Substantia nigra (tissue), 51 donors: ENCODE measurements at places on chromosomes 7 and 10.
A peak's percentile ranks its signal among the peaks of the same experiment; 100 is the strongest.

DNA sequence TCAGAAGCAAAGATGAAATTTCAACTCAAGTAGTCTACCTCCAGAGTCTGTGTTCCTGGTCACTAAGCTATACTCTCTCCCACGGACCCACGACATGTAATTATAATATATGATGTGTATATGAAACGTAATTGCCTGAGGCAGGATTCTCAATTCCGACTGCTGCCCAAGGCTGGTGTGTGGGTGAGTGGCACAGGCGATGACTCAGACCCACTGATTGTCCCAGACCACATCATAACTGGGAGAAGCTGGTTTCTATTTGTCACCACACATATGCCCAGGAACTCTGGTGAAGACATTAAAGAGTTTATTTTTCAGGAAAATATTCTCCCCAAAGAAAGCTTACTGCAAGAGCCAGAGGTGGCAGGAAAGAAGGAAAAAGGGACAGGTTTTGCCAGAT is 219.3 kb downstream of the JAZF1 start:
- DNase-seq, result no peak

GRCh38 chr7:131471250-131472004 is 85.0 kb downstream of the PODXL start:
- no peak for DNase-seq

DNA sequence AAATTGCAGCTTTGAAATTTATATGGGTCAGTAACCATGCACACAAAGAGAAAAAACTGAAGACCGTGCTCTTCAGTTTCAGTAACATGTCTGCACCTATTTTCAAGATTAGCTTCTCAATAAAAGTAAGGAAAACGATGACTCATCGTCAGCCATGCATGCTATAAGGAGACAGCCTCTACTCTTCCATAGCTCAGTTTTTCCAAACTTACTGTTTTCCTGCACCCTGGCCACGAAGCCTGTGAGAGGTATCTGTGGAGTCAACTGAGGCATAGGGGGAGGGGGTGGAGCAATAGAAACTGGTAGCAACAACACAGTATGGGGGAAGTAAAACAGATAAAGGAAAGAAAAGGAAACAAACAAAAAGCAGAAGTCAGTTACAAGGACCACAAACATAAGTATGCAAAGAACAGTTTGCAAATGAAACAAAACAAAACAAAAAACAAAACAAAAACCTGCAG is 58.0 kb downstream of the PDSS1 start:
- DNase-seq, result no peak

DNA sequence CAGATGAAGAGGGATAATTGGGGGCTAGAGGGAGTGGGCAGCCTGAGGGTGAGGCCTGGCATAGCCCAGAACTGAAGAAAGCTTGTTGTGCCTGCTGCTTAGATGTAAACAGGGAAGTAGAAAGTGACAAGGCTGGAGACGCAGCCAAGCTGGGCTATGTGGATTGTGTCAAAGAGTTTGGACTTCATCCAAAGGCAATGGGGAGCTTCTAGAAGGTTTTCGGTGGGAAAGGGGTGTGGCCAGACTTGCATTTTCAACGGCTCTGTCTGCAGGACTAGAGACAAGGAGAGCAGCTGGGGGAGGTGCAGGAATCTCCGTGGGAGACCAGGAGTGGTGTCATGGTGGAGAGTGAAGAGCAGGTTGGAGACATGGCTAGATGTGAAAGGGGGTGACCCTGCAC is 48.8 kb downstream of the GOLGA7B start:
- no peak for DNase-seq

GRCh38 chr10:129725011-129725410 is 239.1 kb downstream of the EBF3 start:
- no peak for DNase-seq

GRCh38 chr10:80187465-80188409 is 17.6 kb downstream of the ANXA11 start:
- no peak for DNase-seq

DNA sequence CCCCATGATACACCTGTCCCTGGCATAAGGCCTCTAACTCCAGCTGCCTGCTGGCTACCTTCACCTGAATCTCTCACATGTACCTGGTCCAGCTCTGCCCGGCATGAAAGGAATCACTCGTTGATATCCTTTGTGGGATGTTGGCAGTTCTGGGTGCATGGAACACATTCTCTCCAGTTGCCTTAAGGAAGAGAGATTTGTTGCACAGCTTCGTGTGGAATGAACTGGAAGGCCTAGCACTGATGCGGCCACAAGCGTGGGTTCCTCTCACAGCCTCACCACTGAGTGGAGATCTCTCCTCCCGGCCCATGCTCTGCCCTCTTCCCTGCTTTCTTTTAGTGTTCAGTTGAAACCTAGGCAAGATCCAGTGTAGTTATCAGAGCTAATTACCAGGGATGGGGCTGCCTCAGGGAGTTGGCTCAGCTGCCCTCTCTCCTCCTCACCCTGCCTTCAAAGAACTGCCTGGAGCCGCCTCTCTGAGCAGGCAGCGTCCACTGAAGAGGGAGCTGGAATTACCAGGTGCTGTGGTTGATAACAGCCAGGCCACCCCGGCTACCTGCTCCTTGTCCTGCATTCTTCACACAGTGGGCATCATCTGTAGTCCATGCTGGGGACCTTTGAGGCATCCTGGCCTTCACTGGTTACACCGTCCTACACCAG is 194.3 kb downstream of the CCDC3 start:
- no peak for DNase-seq

DNA sequence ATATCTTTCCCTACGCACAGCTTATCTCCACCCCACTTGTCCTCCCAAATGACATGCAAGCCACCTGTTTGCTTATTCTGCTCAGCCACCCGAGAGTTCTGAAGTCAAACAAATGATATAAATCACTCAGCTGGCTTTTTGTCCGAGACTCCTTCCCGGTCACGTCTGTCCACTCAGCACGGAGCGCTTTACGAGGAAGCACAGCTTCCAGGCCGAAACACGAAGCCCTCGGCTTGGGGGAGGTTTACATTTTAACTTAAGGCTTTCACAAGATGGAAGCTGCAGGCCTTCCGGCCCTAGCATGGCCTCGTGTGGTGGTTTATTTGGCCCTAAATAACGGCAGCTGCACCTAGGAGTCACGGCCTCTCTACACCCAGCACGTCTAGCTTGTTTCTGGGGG is 60.1 kb upstream of the GNA12 start:
- no peak for DNase-seq

DNA sequence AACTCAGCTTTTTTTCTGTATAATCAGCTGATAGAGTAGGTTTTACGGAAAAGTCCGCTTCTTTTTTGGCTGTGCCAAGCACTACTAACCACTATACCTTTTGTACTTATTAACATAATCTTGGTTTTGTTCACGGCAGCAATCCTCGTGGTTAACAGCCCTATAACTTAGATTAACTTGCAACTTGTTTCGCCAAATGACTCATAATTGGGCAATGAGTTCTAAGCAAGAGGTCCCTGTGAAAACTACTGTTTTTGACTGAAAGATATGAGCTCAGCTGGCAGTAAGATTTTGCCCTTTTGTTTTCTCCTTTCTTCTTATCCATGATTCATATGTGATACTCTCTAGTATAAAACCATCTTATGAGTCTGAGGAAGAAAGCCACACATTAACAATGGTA is 345.0 kb upstream of the PCDH15 start:
- DNase-seq, result no peak

DNA sequence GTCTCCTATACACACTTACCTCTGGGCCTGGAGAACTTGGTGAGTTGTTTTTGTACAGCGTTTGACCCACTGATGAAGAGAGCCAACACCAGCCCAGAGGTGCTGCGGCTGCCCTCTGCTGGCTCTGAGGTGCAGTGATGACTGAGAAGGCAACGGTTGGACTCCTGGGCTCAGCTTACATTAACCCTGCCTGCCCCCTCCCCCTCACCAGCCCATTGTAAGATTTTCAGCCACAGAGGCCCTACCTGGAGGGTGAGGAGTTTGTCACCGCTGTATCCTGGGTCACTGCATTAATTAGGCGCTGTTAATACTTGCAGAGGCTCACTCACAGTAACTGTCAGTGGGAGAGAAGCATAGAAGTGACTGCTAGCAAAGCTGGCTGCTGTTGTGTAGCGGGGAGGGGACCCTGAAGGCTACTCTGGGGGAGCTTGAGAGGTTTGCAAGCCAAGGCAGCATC is 19.0 kb upstream of the ANKRD2 start:
- peak; percentile 69 for DNase-seq

- DNase-seq, result no peak
These were observed 1.1 kb downstream of the PALS2 start for GRCh38 chr7:24574386-24574785.

DNA sequence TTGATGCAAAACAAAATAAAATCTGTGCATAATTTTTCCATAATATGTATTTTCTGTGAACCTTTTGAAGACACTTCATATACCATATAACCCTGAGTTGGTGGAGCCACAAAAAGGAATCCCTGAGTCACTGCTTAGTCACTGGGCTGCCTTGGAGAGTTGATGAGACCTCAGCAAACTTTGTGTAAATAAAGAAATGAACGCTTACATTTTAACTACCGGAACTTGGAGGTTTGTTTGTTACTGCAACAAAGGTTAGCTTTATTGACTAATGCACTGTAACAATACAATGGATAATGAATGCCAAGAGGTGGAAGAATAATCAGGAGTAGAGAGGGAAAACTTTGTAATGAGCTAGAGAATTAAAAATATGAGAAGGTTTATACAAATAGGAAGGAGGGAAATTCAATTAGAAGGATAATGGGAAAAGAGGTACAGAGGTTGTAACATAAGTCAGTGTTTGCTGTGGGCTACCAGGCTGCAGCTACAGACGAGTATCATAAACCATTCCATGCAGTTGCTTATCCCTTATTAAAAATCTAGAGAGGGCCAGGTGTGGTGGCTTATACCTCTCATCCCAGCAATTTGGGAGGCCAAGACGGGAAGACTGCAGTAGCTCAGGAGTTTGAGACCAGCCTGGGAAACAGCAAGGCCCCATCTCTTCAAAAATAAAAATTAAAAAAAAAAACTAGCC is 1042.1 kb downstream of the TYW1 start:
- no peak for DNase-seq

DNA sequence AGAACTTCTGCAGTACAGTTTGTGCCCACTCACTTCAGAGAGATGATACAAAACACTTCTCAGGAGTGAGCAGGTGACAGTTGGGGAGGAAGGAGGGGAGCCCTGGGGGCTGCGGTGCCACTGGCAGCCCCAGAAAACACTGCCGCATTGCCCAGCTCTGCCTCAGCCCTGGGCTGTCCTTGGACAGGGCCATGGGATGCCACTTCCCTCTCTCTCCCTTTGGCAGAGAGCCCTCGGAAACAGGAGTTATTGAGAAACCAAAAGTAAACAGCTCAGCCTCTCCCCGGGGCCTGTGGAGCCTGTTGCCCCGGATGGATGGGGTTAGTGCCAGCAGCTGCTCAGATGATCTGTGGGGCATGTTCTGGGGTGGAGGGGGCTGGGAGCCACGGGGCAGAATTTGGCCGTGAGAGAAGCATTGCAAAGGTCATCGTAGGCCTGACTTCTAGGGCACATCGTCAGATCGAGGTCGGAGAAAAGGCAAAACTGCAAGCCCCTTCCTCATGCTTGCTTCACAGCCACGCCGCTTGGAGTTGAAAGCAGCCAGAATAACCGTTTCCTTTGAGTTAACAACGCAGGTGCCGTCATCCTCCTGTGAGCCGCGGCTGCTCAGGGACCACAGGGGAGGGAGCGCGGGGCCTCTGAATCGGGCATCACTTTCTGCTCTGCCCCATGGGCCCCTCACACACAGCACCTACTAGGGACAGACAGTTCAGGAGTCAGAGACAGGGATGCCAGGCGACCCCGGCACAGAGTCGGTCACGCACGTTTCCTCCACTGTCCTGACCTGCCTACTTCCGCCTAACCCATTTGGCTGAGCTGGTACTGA is 256.4 kb downstream of the CAMK1D start:
- peak; percentile 36 for DNase-seq

GRCh38 chr7:155714702-155715101 is 70.2 kb downstream of the RBM33 start:
- DNase-seq, result no peak

- no peak for DNase-seq
These were observed 37.7 kb upstream of the FAM3C start for GRCh38 chr7:121433775-121434174.

- DNase-seq, result no peak
These were observed 103.9 kb upstream of the RET start for GRCh38 chr10:42972946-42973345.

DNA sequence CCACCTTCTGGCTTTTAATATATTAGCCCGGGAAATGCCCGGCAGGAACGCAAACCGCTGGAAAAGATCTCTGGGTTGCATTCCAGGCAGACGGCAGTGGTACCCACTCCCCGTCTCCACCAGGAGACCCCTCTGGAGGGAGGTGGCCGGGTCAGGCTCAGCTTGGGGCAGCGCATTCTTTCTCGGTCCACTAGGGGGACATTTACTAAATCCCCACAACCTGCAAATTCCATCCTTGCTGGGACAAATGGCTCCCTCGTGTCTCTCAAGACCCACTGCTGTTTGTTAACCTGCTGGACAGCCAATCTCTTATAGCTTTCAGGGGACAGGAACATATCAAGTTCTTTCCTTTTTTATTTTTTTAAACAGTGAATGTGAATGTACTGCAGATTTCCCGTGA is 45.8 kb upstream of the CARD11 start:
- DNase-seq, result no peak

GRCh38 chr10:81414038-81414437 is 461.0 kb upstream of the NRG3 start:
- no peak for DNase-seq

DNA sequence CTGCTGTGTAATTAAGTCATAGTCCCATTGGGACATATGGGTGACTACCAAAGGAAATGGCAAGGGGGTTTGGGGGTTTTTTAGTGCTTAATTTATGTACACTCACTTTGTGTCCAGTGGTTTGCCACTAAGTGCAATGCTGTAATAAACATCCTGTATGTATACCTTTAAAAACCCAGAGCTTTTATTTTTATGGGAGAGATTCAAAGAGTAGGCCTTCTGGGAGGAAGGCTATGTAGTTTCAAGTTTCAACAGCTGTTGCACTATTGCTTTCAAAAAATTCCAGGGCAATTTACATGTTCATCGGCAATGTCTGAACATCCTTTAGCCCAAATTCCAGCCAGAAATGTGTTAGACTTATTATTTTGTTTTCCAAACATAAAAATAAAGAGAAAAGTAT is 744.7 kb downstream of the XPNPEP1 start:
- DNase-seq, result no peak

DNA sequence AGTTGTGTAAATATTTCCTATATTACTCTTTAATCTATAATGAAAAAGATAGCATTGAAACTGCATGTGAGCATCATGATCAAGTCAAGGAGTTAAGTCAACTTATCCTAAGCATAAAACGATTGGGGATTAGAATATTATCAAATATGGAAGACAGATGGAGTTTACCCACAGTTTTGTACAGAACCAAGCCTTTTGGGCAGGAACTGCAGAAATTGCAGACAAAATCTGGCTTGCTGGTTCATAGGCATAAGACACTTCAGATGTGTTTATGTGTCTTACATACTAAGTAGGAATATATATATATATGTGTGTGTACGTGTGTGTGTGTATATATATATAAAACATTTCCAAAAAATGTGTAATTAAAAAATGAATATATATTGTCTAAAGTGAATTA is 375.4 kb upstream of the TPK1 start:
- DNase-seq, result no peak

- no peak for DNase-seq
These were observed 86.7 kb upstream of the AGK start for GRCh38 chr7:141464551-141464950.
